GOT3 (cell line): ENCODE measurements at places on chromosomes 6 and 20.

DNA sequence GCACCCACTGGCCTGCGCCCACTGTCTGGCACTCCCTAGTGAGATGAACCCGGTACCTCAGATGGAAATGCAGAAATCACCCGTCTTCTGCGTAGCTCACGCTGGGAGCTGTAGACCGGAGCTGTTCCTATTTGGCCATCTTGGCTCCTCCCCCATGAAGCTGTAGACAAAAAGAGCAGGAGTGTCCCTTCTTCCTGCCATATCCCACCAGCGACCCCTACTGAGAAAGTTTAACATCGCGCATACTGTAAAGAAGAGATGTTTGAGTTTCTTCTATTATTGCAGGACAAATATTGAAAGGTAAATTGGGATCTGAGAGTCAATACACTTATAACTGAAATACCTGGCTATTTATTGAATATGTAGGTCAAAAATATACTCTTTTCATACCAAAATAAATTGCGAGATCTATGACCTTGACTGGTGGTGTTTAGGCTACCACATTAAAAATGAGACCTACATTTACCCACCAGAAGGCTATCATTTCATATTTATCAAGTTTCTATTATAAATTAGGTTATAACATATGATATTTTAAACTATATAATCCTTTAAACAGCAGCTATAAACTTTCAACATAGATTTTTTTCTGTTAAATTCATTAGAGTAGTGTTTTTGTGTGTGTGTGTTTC is 586.3 kb downstream of the HTR1B start:
- no peak for DNase-seq

DNA sequence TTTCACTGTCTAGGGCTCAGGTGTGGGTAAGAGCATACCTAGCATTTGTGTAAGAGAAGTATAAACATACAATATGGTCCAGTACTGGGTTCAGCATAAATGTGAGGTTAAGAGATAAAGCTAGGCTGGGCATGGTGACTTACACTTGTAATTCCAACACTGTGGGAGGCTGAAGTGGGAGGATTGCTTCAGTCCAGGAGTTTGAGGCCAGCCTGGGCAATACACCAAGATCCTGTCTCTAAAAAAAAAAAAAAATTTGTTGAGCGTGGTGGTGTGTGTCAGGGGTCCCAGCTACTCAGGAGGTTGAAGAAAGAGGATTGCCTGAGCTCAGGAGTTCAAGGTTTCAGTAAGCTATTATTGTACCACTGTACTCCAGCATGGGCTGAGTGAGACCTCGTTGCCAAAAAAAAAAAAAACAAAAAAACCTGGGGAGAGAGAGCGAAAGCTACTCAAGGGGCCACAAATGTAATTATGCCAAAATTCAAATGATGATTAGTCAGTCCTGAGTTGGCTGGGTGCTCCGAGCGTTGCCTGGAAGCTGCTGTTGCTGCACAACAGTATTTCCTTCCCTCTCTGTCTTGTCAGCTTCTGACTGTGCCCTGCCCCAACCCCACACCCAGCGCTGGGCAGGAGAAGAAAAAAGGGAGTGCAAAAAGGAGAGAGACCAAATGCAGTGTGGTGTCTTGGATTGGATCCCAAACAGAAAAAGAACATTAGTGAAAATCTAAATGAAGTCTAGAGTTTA is 24.0 kb downstream of the CMTR1 start:
- no peak for DNase-seq

- DNase-seq, result no peak
Measured at GRCh38 chr6:90401933-90402830, 105.5 kb upstream of the BACH2 start.

GRCh38 chr6:122069932-122070331 is 329.5 kb upstream of the HSF2 start:
- DNase-seq, result no peak

DNA sequence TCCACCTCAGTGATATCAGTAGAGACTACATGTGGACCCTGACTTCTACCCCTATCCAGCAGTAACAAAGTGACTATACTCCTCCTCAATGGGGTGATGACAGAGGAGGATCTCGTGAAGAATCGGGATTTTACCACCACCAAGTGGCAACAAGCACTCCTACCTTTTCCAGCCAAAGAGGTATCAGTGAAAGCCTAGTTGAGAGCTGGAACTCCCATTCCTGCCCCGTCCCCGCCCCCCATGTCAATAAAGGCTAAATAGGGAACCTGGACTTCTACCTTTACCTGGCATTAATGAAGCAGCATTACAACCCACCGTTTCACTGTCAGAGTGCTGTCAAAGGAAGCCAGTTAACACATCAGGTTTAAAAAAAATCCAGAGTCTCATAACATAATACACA is 45.3 kb downstream of the RNF24 start:
- DNase-seq, result no peak
